ENCODE measurements at places on chromosomes 2 and 18.

DNA sequence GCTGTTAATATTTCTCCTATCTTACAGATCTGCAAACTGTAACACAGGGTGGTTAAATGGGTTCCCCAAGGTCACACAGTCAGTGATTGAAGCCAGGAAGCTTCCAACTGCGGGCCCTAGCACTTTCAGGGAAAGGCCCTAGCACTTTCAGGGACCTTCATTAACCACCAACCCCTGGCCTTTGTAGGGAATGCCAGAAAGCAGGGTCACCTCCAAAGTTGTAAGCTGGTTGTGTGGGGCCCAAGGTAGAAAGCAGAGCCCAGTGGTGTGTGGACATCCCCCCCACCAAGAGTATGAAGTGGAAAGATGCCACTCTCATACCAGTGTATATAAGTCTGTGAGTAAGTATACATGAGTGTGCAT is 4.4 kb downstream of the DLX2 start:
- DNase-seq: no peak

GRCh38 chr2:180174580-180174979 is 167.5 kb upstream of the CWC22 start:
- DNase-seq: no peak

- no peak for DNase-seq
Measured at GRCh38 chr2:114025030-114025429, 135.1 kb downstream of the ACTR3 start.

- DNase-seq: no peak
Measured at GRCh38 chr2:127807678-127808353, 3.2 kb downstream of the WDR33 start.

DNA sequence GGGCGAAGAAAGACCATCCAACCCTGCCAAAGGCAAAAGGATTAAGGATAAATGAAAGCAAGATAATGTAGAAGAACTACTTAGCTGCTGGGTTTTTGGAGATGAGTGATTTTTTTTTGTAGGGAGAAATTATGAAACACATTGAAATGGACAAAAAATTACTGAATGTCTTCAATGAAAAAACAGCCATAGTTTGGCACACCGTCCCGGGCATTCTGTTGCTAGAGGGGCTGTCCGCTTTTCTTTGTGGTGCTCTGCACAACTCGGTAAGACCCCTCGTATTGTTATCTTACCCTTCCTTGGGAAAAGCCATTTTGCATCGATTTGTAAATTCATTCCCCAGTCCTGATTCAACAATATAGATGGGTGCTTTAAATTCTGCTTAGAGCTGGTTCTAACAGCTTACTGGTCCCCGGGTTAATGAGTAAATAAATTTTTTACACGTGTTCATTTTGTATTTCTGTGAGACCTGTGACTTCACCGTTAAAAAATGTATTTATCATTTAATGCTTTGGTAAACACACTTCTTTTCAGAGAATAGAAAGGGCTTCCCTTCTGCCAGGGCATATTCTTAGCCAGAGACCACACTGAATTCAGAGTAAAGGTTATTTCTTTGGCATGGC is 912 bp upstream of the LAPTM4A start:
- no peak for DNase-seq

DNA sequence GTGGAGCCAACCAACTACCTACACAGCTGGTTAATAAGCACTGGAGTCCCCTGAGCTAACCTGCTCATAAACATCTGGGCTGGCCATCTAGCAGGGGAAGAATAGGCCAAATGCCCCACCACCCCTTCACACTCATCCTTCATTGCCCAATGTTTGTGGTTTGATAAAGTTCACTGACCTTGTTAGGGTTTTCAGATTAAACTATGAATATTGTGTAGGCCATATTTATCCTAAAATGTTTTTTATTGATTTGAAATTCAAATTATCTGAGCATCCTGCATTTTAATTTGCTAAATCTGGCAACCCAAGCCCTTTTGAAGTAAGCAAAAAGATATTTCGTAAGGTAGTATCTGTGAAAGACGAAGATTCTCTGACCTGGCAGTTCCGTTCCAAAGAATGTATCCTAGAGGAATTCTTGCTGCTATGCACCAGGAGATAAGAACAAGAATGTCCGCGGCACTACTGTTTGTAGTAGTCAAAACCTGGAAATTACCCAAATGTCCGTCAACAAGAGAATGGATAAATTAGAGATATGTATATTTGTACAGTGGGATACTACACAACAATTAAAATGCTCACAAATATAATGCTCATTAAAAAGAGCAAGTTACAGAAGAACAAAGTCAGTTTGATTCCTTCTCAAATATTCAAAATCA is 5.8 kb upstream of the TLK1 start:
- DNase-seq: no peak

Data from stimulated activated CD4-positive, alpha-beta T cell treated with anti-CD3 and anti-CD28 coated beads, Interleukin-1b, Interleukin-23, amount 100 ng/mL, for 1 hour (primary cell).